Muscle of back (tissue), 13 donors: ENCODE measurements at places on chromosomes 6 and 20. TPM values are rescaled to one million over a fixed set of nuclear protein-coding genes. Genes with fewer than 3 reads are reported as not detected.

DNA sequence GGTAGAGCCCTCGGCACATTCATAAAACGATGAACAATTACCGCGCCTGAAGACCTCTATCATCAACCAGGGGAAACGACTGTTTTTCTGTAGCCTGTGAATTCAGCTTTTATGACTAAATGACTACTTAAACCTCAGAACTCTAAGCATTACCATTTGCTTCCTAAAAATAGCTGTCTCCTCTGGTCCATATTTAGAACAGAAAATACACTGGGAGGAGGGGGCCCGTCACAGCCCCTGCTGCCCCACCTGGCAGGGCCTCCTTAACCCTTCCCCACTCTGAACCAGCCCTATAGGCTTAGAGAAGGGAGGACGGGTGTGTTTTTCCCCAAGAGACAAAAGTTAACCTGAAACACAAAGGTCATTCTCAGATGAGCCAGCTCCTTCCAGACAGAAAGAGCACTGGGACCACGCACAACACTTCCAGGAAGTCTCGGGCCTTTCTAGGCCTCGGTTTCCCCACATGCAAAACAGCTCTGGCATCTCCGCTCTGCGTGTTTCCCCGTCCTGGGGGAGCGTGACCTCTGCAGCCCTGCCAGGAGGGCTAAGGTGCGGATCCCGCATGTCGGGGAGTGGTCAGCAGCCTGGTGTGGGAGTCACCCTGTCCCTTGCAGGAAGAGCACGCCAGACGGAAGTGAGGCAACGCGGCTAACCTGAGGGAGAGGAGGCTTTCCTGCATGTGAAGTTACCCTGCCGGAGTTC, 193.9 kb downstream of the DLL1 start:
- DNase-seq = peak; percentile 11

DNA sequence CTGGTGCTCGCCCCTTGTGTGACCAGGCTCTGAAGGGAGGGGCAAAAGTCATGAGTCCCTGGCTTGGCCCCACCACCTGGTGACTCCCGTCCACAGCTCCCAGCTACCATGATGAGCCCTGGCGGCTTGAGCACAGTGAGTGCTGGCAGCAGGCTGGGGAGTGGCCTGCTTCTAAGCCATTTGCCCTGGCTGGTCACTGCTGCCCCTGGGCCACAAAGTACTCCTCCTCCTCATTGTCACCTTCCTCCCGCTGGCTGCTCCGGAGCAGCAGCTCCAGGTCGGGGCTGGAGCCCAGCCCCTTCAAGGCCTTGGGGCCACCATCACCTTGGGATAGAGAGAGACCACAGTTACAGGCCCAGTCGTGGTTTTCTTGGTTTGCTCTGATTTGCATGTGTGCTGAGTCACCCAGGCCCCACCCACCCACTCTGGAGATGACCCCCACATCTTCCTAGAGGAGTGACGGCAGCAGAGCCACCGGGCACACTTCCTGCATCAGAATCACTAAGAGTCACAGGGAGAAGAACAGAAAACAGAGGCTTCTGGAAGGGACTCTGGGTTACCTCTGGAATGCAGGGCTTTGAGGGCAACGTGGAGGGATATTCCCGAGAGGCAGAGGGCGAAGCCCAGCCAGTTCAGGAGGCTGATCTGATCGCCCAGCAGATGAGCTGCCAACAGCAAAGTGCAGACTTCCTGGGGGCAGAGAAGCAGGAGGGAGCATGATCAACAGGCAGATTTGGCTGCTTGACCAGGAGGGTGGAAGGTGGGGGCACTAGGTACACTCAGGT, 42.1 kb upstream of the CDH22 start:
- peak; percentile 69 for DNase-seq

- no peak for DNase-seq
Observed at GRCh38 chr6:152605941-152606340, 31.2 kb downstream of the SYNE1 start.

GRCh38 chr6:136822046-136822375, 381 bp upstream of the PEX7 start:
- no peak for DNase-seq

DNA sequence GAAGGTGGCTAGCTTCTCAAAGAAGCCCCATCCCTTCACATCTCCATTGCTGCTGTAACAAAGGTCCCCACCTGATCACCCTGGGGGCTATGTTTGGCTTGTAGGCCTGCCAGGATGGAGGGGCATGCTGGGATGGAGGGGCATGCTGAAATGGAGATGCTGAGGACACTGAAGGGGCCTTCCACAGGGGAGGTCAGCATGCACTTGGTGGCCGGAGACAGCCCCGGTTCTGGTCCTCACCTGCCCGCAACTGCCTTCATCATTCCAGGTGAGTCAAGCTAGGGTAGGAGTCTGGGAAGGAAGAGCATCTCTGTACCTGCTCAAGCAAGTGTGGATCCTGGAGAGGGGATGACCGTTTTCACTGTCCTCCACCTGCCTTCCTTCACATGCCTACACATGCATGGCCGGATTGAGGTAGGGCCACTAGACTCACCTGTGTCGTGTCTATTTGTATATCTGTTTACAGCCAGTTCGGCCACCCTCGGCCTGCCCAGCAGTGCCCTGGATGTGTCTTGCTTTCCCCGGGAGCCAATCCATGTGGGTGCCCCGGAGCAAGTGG, 6.0 kb downstream of the L3MBTL1 start:
- DNase-seq = no peak

DNA sequence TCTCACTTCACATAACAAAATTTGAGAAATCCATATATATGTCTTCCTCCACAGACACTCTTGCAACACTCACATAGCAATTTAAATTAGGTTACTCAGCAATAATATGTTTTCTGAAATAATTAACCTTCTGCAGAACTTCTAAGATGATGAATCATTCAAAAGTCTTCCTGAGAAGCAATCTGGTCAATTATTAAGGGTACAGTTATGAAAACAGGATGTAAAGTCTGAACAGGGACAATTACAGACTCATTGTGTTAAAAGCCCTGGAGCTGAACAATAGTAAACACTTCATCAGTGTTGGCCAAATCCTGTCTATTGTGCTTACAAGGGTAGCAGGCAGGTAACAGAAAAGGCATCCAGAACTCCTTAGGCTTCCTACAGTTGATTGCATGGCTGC, 75.4 kb downstream of the FILIP1 start:
- no peak for DNase-seq

- no peak for DNase-seq
Observed at GRCh38 chr6:41157323-41157722, 3.2 kb upstream of the TREML1 start.

DNA sequence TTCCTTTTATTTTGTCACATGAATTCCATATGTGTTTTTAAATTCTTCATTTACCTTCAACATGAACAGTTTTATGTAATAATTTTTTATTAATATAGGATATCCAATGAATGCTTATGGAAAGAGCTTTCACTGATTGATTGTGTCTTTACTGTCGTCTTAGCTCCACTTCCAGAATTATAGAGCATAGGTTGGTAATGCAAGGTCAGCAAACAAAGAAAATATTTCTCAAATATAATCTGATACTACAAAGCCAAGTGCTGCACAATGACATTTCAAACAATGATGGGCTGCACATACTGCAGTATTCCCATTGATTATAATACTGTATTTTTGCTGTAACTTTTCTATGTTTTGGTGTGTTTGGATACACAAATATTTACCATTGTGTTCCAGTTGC, 275.7 kb upstream of the RSPO3 start:
- DNase-seq = no peak

DNA sequence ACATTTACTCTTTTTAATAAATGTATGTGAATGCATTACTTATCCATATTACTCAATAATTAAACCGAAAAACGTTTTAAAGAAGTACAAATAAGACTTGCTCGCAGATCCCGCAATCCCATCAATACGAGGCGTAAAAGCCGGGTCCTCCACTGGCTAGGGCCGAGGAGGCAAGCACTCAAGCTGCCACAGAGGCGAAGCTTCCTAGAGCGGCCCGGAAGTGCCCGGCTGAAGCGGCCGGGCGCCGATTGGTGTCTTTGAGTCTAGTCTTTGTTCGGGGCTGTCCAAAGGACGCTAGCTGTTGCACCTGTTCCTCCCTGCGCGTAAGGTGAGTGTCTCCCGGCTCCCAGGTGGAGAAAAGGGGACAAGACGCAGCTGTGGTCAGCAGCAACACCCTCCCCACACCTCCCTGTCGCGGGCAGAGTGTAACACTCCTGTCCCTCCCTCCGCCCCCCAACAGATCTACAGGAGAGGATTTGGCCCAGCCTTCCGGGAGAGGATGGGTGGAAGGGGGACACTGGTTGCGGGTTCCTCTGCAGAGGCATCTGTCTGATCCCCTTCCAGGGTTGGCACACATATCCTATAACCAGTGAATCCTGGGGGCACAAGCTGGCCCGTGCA, at the start of gene ZSCAN16:
Gene ZSCAN16 (plus strand): TSS at position 260 of the 621 bp plus-strand sequence. CDS start 835 bp downstream, outside the sequence.
- DNase-seq = peak; percentile 83

DNA sequence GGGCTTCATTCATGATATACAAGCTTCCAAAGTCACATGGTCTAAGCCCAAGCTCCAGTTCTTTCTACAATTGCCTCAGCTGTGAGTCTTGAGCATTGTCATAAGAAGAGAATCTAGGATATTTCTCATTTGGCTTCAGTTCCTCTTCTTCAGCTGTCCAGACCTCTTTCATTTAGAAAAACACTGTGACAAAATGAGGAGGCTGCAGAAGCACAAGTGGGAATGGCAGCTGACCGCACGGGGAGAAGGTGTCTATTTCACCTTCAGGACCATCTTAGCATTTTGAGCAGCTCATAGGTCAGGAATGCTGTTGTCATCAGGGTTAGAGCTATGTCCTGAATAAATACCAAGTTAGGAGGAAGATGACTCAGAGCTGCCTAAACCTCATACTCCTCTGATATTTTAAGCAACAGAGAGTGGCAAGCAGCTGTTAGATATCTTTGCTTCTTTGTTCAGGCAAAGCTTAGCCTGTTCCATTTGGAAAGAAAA, 390.1 kb upstream of the CITED2 start:
- peak; percentile 83 for DNase-seq

DNA sequence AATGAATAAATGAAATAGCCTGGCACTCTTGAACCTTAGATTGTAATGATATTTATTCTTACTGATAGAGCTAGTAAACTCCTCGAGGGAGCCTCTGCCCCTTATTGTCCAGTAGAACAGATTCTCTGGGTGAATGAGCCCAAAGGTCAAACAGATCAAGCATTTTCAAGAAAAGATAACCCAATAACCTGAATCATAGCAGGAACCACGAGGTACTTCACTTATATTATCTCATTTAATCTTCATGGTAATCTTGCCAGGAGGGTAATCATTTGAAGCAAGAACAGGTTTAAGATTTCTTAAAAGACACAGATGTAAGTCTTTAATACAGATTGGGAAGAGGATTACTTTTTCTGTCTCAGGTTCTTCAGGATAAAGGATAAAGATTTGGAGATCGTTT, 17.0 kb upstream of the TBCC start:
- DNase-seq = no peak

DNA sequence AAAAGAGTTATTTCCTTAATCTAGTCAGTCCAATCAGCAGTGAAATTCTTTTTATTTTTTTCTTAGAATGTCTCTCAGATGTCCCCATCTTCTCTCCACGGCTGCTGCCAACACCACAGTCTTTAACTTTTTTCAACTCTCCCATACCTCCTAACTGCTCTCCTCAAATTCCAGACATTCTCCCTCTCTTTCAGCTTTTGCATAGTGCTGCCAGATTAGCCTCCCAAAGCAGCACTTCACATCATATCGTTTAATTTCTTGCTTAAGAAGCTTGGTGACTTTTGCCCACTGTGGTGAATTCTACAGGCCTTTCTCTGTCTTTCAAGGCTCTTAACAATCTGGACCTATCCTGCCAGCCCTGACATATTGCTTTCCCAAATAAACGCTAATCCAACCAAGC, 233.4 kb downstream of the UST start:
- no peak for DNase-seq

The CBFA2T2 gene
- polyA plus RNA-seq = 16.9 TPM

- peak; percentile 46 for DNase-seq
Observed at GRCh38 chr6:112639391-112639831, 292.3 kb downstream of the RFPL4B start.

- DNase-seq = no peak
Observed at GRCh38 chr20:924639-925038, 8.5 kb upstream of the ANGPT4 start.

DNA sequence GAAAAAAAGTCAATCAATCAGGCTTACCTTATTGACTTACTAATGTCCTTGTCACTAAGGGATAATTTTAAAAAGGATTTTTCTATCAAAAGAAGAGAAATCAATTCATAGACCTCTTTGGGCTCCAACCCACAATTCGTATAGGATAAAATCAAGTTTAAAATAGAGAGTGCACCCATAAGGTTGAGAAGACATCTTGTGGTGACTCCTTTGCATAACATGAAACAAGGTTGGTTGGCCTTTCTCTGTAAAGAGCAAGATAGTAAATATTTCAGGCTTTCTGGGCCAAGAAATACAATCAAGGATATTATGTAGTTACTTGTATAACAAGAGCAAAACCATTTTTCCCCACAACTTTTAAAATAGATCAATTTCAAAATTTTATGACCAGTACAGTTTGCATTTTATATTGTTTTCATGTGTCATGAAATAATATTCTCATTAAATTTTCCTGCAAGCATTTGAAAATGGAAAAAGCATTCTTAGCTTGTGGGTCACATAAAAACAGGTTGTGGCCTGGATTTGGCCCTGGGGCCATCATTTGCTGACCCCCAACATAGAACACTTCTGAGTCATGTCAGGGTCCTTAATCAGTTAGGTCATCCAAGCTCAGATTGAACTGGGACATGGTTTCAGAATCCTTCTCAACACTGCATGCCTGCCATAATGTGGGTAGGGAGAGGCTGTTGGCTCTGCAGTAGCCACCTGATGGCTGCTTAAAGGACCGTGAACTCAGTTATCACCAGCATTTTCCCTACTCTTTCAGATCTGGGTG, 76.7 kb downstream of the MYB start:
- no peak for DNase-seq

The DLK2 gene
- 3.2 TPM for polyA plus RNA-seq

The SLC17A9 gene
- polyA plus RNA-seq = 1.0 TPM

DNA sequence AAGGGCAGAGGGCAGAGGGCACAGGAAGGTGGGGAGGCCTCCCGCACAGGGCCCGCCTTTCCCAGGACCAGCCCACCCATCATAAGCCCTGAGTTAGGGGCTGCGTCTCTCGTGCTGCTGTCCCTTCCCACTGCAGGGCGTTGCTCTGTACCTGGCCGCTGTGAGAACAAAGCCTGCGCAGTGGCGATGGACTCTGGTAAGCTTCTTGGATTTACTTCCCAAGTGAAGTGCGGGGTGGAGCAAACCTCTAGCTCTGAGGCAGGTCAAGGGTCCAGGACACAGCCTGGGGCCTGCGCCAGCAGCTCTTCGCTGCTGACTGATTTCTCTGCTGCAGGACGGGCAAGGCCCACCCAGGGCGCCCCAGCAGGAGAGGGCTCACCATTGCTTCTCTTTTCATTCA, 23.9 kb downstream of the INSM1 start:
- DNase-seq = no peak

- peak; percentile 60 for DNase-seq
Observed at GRCh38 chr6:5203546-5203945, 57.2 kb downstream of the LYRM4 start.

The TRDN gene
- polyA plus RNA-seq = 248 TPM

GRCh38 chr20:53751620-53752318, 158.1 kb upstream of the ZNF217 start:
- DNase-seq = no peak

DNA sequence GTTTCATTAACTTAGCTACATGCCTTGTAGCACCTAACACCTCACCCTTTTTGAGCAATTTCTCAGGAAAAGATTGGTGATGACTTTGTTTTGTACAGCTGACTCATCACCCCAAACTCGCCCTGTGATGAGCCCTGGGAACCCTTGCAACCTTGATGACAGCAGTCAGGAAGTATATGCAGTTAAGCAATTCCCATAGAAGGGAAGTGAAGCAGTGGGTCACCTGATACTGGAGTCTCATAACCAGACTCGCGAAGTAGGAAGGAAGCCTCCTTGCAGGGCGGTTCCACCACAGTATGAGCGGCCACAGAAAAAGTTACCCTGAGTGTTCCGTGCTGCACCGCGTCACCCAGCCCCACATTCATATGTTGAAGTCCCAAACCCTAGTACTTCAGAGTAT, 82.0 kb upstream of the EDN1 start:
- DNase-seq = no peak
